ENCODE measurements at places on chromosomes 11 and 22. TPM values are rescaled to one million over a fixed set of nuclear protein-coding genes. Genes with fewer than 3 reads are reported as not detected.

- no peak overlapping the region for H3K27ac ChIP-seq
- peaks cover 4% of the 10 kb centered on the region for H3K27me3 ChIP-seq
- peaks cover 20% of the 10 kb centered on the region for H3K4me1 ChIP-seq
Measured at GRCh38 chr11:32052215-32052614, 38.7 kb upstream of the RCN1 start.

- no peak for DNase-seq
- H3K27me3 ChIP-seq = no peaks in the 10 kb centered on the region
- no peaks in the 10 kb centered on the region for H3K4me1 ChIP-seq
- H3K4me3 ChIP-seq = no peak overlapping the region
- H3K36me3 ChIP-seq = peaks cover 7% of the 10 kb centered on the region
- H3K27ac ChIP-seq = no peak overlapping the region
Measured at GRCh38 chr11:110160016-110160415, 66.8 kb downstream of the ZC3H12C start.

DNA sequence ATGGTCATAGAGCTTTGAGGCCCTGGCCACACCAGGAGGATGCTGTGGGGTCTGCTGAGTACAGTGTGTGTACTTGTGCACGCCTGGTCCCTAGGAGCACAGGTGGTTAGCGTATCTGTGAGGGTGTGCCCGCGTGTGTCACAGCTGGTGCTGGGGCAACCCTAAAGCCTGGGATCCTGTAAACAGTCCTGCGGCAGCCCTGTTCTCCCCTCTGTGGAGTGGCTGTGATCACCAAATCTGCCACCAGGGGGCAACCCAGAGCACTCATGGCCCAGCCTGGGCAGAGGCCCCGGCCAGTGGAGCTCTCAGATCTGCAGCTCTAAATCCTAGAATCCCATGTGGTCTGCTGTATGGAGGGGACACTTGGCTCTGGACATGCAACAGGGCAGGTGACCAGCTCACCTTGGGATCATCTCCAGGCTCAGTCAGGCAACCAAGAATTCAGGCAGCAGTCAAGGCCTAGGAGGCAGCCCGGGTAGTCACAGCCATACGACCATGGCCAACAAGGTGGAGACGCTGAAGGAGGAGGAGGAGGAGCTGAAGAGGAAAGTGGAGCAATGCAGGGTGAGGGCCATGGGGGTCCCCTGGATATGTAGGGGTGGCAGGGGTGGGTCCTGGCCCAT is 3.9 kb downstream of the SH3BP1 start:
- H3K36me3 ChIP-seq = peaks cover 4% of the 10 kb centered on the region
- peak; percentile 97 for DNase-seq
- H3K27me3 ChIP-seq = peaks cover 8% of the 10 kb centered on the region
- H3K4me3 ChIP-seq = no peak overlapping the region

Gene SLC35E4
- total RNA-seq = 8.4 TPM
